Activated T-helper 17 cell treated with anti-CD3 and anti-CD28 coated beads, Interleukin-2, amount 50 U/mL, for 72 hours (primary cell): ENCODE measurements at places on chromosomes 2 and 18. TPM values are rescaled to one million over a fixed set of nuclear protein-coding genes. Genes with fewer than 3 reads are reported as not detected.

DYNC2LI1 gene
- 5.7 TPM for total RNA-seq

SCYGR5 gene
- total RNA-seq = not detected

KCNF1 gene
- not detected for total RNA-seq

KRTCAP3 gene
- total RNA-seq = 2.6 TPM

CFC1 gene
- not detected for total RNA-seq

SULT1C4 gene
- not detected for total RNA-seq

LYG2 gene
- total RNA-seq = not detected

DIPK1C gene
- not detected for total RNA-seq

POMC gene
- total RNA-seq = 6.1 TPM

SANBR gene
- total RNA-seq = 4.0 TPM

GCKR gene
- not detected for total RNA-seq

IL1RN gene
- total RNA-seq = 12.8 TPM

LCT gene
- 1.0 TPM for total RNA-seq

SELENOI gene
- total RNA-seq = 21.0 TPM

RIT2 gene
- not detected for total RNA-seq

SKOR2 gene
- not detected for total RNA-seq

WDFY1 gene
- 40.6 TPM for total RNA-seq

DNA sequence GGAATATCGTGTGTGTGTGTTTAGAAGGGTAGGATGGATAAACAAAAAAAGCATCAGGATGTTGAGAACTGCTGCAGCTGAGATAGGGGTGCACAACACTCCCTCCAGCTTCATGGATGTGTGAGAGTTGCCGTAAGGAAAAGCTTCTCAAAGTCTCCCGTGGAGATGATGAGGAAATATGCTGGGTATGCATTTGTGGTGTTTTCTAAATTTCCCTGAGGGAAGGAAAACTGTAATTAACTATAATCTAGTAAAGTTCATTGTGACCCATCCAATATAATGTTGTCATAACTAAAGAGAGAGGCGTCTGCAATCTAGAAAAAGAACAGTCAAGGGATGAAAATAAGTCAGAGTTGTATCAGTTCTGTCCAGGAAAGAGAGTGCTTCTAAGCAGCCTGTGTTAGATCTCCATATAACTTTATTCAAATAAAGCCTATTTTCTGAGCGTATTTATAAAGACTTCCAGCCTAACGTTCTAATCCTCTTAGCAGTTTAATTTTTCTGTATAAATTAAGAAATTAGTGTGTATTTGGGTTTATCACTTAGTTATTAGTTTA, 7.3 kb upstream of the LMAN2L start:
- no peak for ATAC-seq

DNA sequence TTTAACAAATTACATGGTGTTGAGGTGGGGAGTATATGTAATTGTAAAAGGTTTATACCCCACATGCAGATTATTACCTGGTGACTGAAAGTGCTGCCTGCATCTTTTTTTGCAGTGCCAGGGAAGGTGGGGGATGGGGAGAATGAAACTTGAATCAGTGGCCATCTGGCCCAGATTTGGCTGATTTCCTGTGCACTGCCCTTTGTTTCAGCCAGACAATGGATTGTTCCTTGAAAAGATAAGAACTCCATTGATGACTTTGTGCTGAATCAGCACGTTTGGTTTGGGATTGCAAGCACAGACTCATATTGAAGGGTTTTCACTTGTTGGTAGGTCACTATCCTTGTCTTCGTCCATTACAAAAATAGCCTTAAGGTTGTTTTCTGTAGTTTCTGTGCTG, 20.9 kb downstream of the GREB1L start:
- no peak for ATAC-seq

- ATAC-seq = no peak
Observed at GRCh38 chr18:11789716-11790510, 61.3 kb upstream of the CHMP1B start.

- ATAC-seq = no peak
Observed at GRCh38 chr2:213316001-213316735, 31.9 kb downstream of the SPAG16 start.

GRCh38 chr2:213229814-213230213, 54.5 kb upstream of the SPAG16 start:
- ATAC-seq = no peak

DNA sequence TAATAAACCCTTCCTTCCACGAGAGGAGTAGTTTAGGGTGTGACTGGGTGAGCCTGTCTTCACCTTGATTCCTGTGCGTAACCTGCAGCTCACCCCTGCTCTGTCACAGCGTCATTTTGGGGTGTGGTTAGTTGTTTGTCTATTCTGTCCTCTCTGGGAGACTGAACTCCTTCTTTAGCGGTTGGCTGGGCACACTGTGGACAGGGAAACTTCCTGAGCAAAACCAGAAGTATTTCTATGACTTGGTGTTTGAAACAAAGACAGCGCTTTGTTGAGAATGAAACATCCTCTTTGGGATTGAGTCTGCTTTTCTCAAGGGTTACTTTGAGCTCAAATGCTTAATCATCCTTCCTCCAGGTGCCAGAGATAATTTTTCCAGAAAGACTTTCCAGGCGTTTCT, 270.7 kb downstream of the HRH4 start:
- no peak for ATAC-seq

DNA sequence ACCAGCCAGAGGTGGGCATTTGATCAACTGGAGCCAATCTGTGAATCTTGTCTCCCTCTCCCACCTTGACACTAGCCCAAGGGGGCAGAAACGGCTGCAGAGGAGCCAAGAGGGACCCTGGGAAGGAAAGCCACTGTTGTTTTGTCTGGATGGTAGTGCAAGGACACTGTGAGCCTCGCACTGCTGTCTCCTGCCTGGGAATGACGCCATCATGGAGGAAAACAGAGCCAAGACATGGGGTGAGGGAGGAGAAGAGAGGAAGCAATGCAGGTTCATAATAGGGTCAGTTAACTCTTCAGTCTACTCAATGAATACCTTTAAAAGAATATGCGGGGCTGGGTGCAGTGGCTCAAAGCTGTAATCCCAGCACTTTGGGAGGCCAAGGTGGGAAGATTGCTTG, 231.1 kb upstream of the AGAP1 start:
- no peak for ATAC-seq

- no peak for ATAC-seq
Observed at GRCh38 chr2:108970369-108970768, 18.7 kb downstream of the EDAR start.

DNA sequence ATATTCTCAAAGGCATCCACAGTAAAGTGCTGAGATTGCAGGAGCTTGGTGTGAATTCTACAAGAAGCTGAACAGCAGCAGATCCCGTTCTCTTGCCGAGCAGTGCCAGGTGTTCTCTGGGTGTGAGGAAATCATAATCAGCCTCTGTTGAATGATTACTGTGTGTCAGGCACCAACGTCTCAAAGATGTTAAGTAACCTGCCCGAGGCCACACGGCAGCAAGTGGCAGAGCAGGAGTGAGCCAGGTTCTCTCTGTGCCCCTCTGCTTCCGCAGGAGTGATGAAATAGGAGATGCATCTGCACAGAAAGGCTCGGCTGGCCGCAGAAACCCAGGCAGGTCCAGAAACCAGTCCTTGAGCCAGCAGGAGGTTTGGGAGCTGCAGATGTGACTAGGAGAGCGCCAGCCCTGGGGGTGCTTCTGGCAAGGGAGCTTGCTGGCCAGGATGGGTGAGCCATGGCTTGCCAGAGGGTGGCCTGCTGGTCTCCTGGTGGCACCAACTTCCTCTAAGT, 68.4 kb downstream of the COPS7B start:
- ATAC-seq = no peak

GRCh38 chr2:27752551-27753237, 18.8 kb upstream of the MRPL33 start:
- ATAC-seq = no peak

GRCh38 chr18:32276906-32277305, 87.1 kb downstream of the MEP1B start:
- no peak for ATAC-seq

GRCh38 chr2:61715506-61715905, 138.4 kb downstream of the FAM161A start:
- no peak for ATAC-seq

- ATAC-seq = no peak
Observed at GRCh38 chr2:161713706-161714105, 89.5 kb downstream of the SLC4A10 start.

DNA sequence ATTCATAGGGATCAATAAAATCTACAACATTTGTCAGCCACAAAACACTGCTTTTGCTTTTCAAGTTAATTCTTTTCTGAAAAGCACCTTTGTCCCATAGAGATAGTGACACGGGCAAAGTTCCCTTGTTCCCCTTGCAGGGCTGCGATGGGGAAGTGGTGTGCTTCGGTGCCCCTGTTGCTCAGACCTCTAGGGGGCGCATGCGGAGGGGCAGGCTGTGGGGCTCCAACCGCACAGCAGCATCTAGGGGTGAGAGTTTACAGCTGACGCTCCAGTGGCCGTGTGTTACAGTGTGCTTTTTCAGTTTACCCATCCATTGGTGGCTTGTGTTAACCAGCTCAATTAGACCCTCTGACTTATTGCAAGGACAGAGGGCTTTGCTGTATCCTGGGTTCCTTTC, 1432.2 kb upstream of the ACVR2A start:
- no peak for ATAC-seq

DNA sequence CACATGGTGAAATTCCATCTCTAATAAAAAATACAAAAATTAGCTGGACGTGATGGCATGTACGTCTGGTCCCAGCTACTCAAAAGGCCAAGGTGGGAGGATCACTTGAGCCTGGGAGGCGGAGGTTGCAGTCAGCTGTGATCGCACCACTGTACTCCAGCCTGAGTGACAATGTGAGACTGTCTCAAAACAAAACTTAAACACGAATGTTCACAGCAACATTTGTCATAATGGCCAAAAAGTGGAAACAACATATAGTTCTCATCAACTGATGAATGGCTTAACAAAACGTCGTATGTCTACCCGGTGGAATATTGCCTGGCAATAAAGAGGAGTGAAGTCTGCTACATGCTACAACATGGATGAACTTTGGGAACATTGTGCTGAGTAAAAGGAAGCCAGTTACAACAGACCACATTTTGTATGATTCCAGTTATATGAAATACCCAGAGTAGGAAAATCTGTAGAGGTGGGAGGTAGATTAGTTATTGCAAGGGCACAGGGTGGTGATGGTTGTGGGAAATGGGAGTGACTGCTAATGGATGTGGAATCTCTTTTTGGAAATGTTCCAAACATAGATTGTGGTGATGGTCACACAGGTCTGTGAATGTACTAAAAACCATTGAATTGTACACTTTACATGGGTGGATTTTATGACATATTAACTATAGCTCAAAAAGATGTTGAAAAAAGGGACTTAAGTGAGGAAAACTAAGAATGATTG, 478.2 kb downstream of the PTPRM start:
- ATAC-seq = peak; percentile 60

GRCh38 chr2:100286318-100286717, 36.0 kb downstream of the LONRF2 start:
- no peak for ATAC-seq

GRCh38 chr18:80157708-80158343, 48.8 kb downstream of the ADNP2 start:
- peak; percentile 26 for ATAC-seq

DNA sequence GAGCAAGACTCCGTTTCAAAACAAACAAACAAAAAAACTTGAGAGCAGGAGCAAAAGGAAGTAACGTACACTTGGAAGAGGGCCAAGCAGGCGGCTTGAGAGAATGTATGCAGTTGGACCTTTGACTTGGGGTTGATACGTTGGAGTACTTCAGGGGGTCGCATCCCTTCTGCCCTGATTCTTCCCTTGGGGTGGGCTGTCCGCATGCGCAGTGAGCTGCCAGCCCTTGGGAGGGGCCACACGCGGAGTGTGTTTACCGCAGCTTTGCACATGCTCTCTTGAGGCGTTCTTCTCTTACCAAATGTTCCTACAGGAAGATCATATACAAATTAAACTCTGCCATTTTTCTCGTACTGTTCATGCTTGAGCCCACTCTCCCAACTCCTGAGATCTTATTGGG, 38.1 kb upstream of the SOCS6 start:
- ATAC-seq = no peak

- no peak for ATAC-seq
Observed at GRCh38 chr2:36245651-36246050, 109.9 kb upstream of the CRIM1 start.

- ATAC-seq = no peak
Observed at GRCh38 chr2:88211809-88212154, 41.6 kb downstream of the THNSL2 start.
